Cortex of kidney (tissue), 1 donor: ENCODE measurements at places on chromosomes 6 and 20.

- DNase-seq = no peak
These were observed 37.0 kb downstream of the BMP7 start for GRCh38 chr20:57229490-57229889.

DNA sequence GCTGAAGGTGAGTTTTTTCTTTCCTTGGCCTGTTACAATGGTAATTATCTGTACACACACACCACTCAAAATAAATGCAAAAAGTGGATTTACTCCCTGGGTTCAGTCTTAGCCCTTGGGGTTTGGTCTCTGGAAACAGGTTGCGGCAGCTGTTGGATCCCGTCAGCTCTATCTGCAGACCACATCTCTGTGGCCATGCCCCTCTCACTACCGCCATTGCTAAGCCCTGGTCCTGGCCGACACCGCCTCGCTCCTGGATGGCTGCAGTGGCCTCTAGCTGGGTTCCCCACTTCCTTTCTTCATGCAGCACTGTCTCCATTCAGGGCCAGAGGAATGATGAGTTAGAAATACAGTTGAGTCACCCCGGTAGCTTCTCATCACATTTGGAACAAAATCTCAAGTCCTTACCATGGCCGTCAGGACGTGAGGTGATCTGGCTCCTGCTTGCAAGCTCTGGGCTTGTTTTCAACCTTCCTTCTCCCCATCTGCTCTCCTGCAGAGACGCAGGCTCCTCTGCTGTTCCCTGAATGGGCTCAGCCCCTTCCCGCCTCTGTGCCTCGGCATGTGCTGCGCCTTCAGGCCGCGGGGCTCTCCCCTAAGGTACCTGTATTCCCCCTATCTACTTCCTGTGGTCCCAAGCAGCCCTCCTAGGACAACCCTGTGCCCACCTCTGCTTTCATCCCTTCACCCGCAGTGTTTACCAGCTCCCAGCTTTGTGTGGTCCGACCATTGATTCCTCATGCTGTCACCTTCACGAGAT lies 38.0 kb downstream of the EFCAB8 start:
- no peak for DNase-seq

DNA sequence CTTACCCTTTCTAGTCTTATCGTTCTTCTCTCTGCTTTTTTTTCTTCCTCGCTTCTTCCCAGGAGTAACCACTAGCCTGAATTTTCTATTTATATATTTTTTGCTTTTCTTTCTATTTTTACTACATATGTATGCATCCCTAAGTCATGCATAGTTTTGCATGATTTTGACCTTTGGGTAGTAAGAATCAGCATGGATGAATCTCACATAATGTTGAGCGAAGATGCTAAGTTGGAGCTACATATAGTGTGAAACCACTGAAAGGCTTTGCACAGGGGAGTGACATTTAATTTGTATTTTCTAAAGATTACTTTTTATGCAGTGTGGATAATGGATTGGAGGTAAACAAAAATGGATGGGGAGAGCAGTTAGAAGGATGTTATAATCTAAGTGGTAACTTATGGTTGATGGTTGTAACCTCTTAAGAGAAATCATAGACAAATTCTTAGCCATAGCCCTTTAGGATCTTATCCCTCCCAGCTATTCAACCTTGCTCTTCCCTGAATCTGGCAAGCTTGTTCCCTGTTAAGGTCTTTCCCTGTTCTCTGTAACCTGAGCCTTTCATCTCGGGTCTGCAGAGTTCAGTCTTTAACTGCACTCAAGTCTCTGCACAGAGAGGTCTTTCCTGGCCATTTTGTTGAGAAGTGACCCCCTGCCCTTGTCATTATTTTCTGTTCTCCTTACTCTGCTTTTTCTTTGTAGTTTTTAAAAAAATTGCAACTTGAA lies 18.0 kb downstream of the PEX7 start:
- DNase-seq = no peak

DNA sequence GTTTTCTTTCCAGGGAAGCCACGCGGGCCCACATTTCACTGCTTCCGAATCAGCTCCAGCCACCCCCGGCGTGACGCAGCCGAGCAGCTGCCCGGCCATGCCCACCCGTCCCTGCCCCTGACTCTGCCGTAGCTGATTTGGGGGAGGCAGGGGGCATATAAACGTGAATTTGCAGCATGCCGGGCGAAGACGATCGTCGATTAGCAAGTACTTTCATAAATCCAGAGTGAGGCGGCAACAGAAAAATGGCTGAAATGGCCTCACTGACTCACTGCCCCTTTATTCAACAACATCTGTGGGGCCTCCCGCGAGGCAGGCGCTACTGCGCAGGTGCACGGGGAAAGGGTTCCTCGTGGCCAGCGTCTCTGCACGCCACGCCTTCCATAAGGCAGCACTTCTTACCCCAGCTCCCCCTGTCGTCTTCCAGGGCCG lies 118.0 kb downstream of the DLL1 start:
- DNase-seq = no peak

DNA sequence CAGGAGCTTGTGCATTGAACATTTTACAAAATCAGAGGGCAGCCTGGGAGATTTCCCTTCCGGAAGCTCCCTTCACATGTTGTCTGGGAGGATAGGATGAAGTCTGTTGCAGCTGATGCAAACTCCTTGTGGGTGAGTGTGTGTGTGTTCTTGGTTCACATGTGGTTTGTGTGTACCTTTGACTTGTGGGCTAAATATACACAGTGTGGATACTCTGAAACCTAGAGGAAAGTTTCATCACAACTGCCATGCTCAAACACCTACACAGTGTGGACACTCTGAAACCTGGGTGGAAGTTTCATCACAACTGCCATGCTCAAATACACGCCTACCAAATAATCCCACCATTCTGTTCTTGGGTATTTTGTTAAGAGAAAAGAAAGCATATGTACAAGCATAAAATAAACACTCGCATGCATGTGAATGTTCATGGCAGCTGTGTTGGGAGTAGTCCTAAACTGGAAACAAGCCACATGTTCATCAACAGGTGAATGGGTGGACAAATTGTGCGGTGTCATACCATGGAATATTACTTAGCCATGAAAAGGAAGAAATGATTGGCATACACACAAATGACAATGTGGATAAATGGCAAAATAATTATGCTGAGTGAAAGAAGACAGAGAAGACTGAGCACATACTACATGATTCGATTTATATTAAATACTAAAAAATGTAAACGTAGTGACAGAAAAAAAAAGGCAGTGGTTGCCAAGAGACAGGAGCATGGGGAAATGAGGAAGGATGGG lies 1.8 kb downstream of the SCP2D1 start:
- DNase-seq = no peak

GRCh38 chr6:4788953-4789584 lies 12.9 kb downstream of the CDYL start:
- DNase-seq = no peak

DNA sequence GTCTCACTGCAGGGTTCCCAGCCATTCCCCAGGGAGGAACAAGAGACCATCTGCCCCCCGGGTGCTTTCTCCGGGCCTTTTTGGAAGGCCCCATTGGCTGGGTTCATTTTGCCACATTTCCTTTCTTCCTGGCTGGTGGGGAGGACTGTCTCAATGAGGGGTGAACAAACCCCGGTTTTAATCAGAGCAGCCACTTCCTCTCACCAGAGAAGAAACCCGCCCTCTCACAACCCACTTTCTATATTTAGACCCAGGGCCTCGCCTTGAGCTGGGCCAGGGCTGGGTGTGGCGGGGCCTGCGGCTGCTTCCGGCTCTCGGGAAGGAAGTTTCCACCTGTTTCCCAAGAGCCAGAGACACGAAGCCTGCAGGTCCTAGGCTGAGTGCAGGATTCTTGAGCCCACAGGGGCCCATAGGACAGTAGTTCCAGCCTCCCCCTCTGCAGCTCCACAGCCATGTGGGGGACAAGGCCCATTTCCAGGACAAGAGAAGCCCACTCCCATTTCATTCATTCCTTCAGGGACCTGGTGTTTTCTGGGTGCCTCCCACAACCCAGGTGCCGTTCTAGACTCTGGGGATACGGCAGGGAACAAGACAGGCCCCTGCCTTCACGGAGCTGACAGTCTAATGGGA lies 41.8 kb downstream of the RBM38 start:
- no peak for DNase-seq

DNA sequence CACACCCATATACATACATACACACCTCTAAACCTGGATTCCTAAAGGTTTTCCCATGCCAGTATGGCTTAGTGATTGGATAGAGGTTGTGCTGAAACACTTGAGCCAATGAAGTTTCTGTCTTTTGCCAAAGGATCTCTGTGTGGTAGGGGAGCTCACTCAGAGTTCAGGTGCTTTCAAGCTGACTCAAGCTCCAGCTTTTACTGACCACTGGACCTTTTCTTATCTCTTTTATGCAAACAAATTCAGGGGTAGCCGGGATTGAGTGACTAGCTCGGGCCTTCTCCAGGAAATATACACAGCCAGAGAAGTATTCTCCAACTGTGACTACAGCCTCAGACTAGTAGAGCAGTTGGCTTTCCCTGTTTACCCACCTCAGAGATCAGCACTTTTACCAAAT lies 21.5 kb upstream of the DSE start:
- DNase-seq = no peak

DNA sequence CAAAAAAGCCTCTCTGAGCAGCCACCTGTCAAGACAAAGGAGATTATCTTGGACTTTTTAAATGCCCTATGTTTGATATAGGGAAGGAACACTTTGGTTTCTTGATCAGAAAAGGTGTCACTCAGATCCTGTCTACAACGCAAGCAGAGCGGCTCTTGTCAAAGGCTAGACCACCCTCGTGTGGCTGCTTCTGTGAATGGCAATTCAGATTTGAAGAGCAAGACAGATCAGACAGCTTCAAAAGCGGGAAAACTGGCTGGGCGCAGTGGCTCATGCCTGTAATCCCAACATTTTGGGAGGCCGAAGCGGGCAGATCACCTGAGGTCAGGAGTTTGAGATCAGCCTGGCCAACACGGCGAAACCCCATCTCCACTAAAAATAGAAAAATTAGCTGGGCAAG lies 10.1 kb upstream of the NXT1 start:
- DNase-seq = no peak

DNA sequence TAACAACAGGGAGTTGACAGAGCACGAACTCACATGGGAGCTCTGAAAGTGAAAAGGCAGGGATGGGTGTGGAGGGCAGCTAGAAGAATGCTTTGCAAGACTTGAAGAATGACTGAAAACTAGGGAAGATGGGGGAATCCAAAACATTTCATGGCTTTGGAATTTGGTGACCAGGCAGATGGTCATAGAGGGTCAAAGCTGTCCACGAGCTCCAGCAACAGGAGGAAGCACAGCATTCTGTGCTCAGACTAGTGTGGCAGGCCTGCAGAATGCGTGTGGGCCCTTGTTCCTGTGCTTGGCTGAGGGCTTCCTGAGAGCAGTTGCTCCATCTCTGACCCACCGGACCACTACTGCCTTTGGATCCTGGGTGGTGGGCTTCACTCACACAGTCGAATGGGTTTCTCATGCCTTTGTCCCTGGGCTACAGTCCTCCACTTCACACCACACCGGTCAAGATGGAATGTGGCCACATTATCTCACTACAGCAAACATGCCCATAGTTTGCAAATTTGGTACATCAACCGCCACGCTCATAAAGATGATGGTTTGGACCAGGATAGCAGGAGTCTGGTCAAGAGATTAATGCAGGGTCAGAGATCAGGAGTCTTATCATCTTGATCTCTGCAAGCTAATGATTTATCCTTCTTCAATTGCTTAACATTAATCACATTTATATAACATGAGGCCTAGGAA lies 100.7 kb downstream of the SGK1 start:
- no peak for DNase-seq

- no peak for DNase-seq
These were observed 13.7 kb upstream of the FAM110A start for GRCh38 chr20:819680-820322.

- no peak for DNase-seq
These were observed at the start of gene MAP1LC3A for GRCh38 chr20:34558320-34559218. Gene MAP1LC3A (plus strand): TSS chr20:34558718. CDS start chr20:34558869, 151 bp downstream.

GRCh38 chr6:132199343-132199742 lies 201.9 kb downstream of the MOXD1 start:
- no peak for DNase-seq

- DNase-seq = no peak
These were observed 927 bp upstream of the MANEA start for GRCh38 chr6:95576218-95576997.

- DNase-seq = no peak
These were observed 54.1 kb downstream of the VEGFA start for GRCh38 chr6:43823879-43824702.

DNA sequence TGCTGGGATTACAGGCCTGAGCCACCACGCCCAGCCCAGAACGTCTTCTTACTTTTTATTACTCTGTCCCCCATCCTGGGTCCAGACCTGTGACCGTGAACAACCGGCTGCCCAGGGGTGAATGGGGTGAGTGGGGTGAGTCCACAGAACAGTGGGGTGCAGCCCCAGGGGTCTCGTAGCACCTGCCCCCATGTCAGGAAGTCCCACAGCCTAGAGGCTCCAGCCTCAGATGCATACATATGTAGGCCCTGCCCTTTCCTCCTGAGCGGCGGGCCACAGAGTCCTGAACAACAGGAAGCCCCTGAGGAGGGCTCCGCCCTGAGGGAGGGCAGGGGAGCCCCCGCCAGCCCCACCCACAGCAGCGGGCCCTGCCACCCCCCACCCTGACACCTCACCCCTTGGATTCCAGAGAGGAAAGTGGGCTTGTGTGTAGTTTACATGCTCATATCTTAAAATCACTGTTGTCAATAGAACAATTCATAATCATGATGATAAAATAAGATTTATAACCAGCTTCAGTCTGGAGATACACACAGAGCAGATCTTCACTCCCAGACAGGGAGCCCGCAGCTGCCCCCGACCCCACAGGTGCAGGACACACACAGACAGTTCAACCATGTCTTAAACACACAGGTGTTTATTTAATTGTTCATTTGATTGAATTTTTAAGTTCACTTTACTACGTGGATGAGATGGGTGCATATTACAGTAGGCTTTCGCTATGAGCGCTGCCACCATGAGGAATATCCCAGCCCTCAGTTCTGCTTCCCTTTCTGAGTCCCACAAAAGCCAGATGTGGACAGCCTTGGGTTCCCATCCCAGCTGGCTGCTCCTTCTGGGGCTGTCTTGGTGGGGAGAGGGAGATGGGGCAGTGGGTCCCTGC lies 12.4 kb upstream of the GMEB2 start:
- DNase-seq = no peak

- no peak for DNase-seq
These were observed 713.3 kb downstream of the COL12A1 start for GRCh38 chr6:74492587-74492986.

GRCh38 chr20:3909952-3910366 lies 20.8 kb downstream of the PANK2 start:
- DNase-seq = no peak

DNA sequence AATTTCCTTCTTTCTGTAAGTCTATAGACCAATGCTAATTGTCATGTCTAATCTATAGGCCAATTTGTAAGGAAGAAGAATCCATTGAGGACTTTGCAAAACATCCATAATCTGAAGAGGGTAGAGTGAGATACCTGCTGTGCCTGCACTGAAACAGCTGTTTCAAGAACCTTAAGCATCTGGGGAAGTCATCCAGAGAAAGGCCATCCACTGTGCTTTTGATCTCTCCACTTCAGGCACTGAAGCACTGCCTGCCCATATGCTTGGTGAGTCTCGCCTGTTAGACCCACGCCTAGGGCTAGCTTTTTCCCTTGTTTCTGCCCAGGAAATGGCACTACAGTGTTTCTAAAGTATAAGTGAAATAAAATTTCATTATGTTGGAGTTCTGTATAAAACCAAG lies 921.8 kb upstream of the EPHA7 start:
- DNase-seq = no peak
